ENCODE measurements at places on chromosomes 6 and 20.

DNA sequence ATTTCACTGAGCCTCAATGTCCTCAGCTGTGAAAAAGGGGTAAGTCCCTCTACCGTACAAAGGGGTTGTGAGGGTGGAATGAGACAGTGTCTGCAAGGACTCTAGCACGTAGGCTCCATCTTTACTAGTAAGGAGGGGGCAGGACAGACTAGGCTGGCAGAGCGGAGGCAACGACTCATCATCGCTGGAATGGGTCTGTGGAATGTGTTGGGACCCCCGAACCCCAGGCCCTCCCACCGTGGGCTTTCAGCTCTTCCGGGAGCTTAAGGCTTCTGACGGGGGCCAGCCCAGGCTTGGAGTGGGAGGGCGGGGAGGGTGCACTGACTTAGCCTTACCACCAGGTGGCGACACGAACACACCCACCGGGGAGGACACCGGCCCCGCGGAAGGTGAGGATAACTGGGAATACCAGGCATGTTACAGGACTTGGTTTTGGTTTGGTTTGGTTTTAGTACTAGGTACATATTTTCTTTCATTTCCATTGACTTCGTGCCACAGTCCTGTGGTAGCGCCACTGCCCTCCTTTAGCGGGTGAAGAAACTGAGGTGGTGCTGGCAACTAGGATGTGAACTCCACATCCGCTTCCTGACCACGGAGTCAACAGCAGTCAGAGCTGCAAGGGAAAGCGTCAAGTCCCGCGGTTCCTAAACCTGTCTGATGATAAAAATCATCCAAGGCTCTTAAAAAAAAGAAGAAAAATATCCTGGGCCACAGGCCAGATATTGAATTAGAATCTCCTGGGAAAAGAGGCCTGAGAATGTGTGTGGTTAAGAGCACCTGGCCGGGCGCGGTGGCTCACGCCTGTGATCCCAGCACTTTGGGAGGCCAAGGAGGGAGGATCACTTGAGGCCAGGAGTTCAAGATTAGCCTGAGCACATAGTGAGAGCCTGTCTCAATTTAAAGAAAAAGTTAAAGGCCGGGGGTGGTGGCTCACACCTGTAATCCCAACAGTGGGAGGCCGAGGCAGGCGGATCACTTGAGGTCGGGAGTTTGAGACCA lies 10.3 kb upstream of the TULP1 start:
- peak; percentile 64 for DNase-seq

DNA sequence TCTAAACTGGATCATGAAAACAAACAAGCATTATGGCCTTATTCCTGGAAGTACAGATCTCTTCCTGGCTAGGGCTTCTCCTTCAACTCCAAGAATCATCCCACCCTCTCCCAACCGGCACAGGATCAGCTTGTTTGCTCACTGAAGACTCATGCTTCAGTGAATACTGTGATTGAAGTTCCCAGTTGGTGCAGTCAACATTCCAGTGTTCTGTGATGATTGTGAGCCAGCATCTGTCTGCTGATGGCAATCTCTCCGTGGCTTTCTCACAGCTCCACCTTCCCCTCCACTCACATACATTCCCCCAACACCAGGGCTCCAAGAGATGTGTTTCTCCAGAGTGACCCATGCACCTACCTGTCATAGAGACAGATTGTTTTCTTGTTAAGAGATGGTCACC lies 421.3 kb upstream of the BTBD3 start:
- DNase-seq, result no peak

- DNase-seq, result no peak
Measured at GRCh38 chr6:80003826-80004172, 650 bp upstream of the TTK start.

DNA sequence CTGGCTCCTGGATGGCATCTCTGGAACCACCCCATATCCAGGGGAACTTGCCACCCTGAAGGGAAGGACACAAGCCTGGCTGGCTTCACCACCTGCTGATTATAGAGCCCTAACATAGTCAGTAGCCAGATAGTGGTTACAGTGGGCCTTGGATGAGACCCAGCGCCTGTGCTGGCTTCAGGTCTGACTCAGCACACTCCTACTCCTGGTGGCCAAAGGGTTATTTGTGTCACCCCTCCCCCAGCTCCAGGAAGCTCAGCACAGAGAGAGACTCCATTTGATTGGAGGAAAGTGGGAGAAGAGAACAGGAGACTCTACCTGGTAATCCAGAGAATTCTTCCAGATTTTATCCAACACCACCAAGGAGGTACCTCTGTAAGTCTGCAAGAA lies 12.8 kb downstream of the SNX14 start:
- no peak for DNase-seq

- DNase-seq, result no peak
Measured at GRCh38 chr6:12436224-12436623, 146.1 kb downstream of the EDN1 start.

DNA sequence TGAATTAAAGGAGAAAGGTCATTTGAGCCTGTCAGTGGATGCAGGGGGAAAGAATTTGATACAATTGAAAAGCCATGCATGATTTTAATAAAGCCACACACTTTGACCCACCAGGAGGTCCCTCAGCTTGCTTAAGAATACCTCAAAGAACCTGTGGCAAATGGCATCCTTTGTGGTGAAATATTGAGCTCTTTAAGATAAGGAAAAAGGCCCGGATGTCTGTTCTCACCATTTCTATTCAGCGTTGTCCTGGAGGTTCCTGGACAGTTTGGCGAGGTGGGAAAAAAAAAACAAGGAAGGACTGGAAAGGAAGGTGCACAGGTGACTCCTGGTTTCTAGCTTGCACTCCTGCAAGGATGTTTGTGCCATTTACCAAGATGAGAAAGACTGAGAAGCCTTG lies 91.0 kb downstream of the TOX2 start:
- no peak for DNase-seq

GRCh38 chr20:61024390-61024789 lies 227.7 kb upstream of the CDH4 start:
- DNase-seq, result no peak

DNA sequence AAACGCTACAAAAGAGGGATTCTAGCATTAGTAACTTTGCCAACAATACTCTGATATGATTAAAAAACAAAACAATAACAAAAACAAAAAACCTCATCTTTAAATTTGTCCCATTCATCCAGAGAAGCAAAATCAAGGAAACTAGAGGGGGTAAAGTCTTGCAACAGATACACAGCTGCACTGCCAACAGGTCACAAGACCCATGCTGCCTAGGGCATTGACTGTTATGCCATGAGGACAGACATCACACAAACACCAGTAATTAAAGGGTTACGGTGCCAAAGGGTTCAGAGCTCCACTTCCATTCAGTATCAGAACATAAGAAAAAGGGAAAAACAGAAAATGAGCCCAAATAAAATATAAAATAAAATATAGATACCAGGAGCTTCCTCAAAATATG lies 1.6 kb downstream of the TBC1D20 start:
- no peak for DNase-seq

DNA sequence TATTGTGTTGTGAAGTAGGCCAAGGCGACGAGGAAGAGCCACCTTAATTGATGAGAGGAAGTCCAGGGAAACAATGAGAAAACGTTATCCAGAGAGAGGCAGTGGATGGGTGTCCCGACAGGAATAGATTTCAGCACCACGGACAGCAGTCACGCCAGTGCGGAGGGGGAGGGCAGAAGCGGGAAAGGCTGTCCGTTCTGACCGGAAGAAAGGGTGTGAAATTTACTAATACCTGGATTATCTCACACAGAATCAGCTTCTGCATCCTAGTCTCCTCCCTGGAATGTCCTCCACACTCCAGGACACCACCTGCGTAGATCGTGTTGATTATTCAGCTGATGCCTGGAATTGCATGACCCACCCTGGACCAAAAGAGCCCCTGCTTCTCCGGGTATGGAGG lies 7.4 kb upstream of the BPIFA3 start:
- DNase-seq, result peak; percentile 18

DNA sequence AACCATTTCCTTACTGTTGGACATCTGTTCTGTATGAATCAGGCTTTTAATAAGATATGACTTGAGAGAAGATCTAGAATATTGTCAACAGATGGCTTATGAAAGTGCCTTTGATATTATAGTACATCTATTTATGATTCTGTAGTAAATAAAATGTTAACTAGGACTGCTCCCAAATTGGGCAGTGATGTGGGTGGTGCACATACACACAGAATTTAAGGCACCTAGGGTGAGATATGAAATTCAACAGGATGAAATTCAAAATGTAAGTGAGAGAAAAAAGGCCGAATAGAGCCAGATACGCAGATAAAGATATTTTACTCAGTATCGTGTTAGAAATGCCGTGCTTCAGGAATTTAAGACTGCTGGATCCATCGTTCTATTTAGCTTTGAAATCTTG lies 26.3 kb downstream of the FAM50B start:
- no peak for DNase-seq

GRCh38 chr6:115865914-115866313 lies 194.8 kb downstream of the FRK start:
- no peak for DNase-seq

DNA sequence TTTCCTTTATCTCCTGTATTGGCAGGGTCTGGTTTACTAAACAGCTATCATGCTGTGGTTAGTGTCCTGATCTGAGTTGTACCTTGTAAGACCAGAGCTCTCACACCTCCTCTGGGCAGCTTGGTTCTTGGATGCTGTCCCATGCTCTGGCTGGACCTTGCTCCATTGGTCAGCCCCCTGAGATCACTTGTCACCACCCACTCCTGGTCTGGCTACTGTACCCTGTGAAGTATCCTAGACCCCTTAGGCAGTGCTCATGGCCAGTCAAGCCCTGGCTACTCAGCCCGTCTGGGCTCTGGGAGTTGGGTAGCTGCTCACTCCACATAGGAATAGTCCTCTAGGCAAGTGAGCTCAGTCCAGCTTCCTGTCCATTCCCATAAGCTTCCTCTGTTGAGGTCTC lies 31.1 kb downstream of the ADGRF4 start:
- DNase-seq, result no peak

GRCh38 chr6:42460883-42461282 lies 9.2 kb upstream of the TRERF1 start:
- DNase-seq, result no peak

All from activated T-helper 2 cell treated with anti-CD3 and anti-CD28 coated beads, Interferon-gamma antibody, Interleukin-2, Interleukin-4, amounts not matched to agents 10 μg/mL and 5 μg/mL and 100 μg/mL, durations not matched to agents 14 hours and 24 hours and 36 hours (primary cell).